Lung (tissue), 17 donors: ENCODE measurements at places on chromosomes 12 and 14. TPM values are rescaled to one million over a fixed set of nuclear protein-coding genes. Genes with fewer than 3 reads are reported as not detected.
A peak's percentile ranks its signal among the peaks of the same experiment; 100 is the strongest.

- peaks cover 8% of the 10 kb centered on the region for H3K4me1 ChIP-seq
- DNase-seq, result no peak
- H3K36me3 ChIP-seq, result no peaks in the 10 kb centered on the region
- H3K4me3 ChIP-seq, result no peak overlapping the region
Measured at GRCh38 chr12:104290855-104291254, 12.7 kb upstream of the EID3 start.

GRCh38 chr12:106046301-106046846, 92.4 kb downstream of the NUAK1 start:
- H3K27ac ChIP-seq, result no peak overlapping the region
- H3K27me3 ChIP-seq, result no peaks in the 10 kb centered on the region
- no peak for DNase-seq
- H3K36me3 ChIP-seq, result no peaks in the 10 kb centered on the region
- no peak overlapping the region for H3K4me3 ChIP-seq

DNA sequence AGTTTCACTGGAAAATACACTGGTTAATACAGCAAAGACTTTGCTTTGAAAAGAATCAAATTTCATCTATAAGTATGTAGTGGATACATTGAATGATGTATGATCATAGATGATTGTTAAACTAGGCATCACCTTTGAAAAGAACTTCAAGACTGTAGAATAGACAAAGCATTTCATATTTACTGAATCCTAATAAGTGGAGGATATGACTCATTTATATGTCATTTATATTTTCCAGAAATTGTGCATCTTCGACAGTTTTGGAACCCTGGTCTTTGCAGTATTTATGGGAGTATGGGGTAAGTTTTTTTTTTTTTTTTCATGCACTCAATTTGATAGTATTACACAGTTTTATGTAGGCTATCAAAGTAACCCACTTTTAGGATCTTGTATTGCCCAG, 161.9 kb downstream of the ANO6 start:
- no peaks in the 10 kb centered on the region for H3K4me1 ChIP-seq
- H3K4me3 ChIP-seq, result no peak overlapping the region
- no peak overlapping the region for H3K27ac ChIP-seq
- H3K27me3 ChIP-seq, result no peaks in the 10 kb centered on the region

GRCh38 chr12:125956186-125956585, 891.0 kb downstream of the AACS start:
- no peaks in the 10 kb centered on the region for H3K27me3 ChIP-seq
- no peak overlapping the region for H3K4me3 ChIP-seq
- no peaks in the 10 kb centered on the region for H3K4me1 ChIP-seq
- no peaks in the 10 kb centered on the region for H3K36me3 ChIP-seq
- H3K27ac ChIP-seq, result no peak overlapping the region
- no peak for DNase-seq

DNA sequence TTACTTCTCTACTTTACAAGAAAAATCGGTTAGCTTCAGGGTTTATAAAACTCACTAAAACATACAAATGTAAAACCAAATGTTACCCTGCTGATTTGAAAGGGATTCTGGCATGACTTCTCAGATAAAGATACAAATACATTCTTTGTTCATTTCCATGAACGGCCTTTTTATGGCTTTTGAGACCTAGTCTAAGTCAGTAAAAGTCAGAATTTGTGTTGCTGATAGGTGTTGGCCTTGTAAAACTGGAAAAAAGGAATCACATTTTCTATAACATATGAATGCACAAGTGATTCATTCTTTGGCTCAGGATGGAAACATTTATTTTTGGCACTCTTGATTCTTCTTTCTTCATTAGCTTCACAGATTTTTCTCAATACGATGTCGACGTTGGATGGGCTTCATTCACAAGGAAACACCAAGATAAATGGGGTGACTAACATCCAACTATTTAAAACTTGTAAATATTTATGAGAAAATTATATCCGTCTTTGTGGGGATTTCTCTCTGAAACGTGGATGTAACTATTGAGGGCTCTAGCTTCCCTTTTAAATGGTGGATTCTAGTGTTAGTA, 27.0 kb upstream of the CPM start:
- H3K4me3 ChIP-seq, result no peak overlapping the region
- H3K36me3 ChIP-seq, result no peaks in the 10 kb centered on the region

GRCh38 chr12:122096591-122097149, 18.1 kb downstream of the MLXIP start:
- no peaks in the 10 kb centered on the region for H3K36me3 ChIP-seq
- no peaks in the 10 kb centered on the region for H3K27me3 ChIP-seq
- peak; percentile 22 for DNase-seq
- H3K4me1 ChIP-seq, result peaks cover 72% of the 10 kb centered on the region
- H3K27ac ChIP-seq, result peak overlapping the region; percentile 92

DNA sequence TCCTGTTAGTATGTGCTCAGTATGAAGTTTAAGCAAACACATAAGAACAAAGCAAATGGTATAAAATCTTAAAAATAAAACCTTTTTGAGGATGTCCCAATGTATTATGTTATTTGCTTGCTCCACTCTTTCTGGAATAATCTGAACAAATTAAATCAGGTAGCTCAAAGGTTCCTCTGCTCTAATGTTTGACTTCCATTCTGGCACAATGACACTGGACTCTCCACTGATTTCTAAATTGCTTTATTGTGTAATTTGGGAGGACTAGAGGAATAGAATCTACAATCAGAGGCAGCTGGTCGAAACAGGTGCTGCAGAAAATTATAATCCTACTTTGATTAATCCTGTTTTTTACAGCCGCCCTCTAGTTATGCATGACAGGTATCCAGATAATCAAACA, 523.7 kb upstream of the FOXG1 start:
- H3K4me3 ChIP-seq, result no peak overlapping the region
- H3K4me1 ChIP-seq, result no peaks in the 10 kb centered on the region
- no peak for DNase-seq

- DNase-seq, result no peak
- no peak overlapping the region for H3K27ac ChIP-seq
- no peaks in the 10 kb centered on the region for H3K27me3 ChIP-seq
- H3K36me3 ChIP-seq, result no peaks in the 10 kb centered on the region
- no peaks in the 10 kb centered on the region for H3K4me1 ChIP-seq
- no peak overlapping the region for H3K4me3 ChIP-seq
Measured at GRCh38 chr12:14968478-14968877, 4.4 kb upstream of the PDE6H start.

- DNase-seq, result no peak
- no peak overlapping the region for H3K4me3 ChIP-seq
- no peak overlapping the region for H3K27ac ChIP-seq
- H3K4me1 ChIP-seq, result peaks cover 44% of the 10 kb centered on the region
Measured at GRCh38 chr14:69617796-69618195, 6.4 kb downstream of the SUSD6 start.

DNA sequence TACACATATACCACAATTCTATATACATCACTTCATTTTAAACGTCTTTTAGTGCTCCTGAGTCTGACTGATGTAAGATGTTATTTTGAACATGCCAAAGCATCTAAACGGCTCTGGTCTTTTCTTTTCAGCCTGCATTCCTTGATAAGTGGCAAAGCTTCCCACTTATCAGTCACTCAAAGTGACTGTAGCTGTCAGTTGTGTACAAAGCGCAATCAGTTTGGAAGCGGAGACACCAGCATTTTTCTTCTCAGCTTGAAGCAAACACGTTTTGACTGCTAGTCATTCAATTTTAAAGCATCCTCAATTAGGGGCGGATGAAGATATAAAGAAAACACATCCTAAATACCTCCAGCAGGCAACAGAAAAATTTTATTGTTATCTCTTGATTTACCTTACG, 226.8 kb downstream of the SOX5 start:
- H3K27ac ChIP-seq, result no peak overlapping the region
- H3K4me3 ChIP-seq, result no peak overlapping the region
- H3K27me3 ChIP-seq, result no peaks in the 10 kb centered on the region
- no peaks in the 10 kb centered on the region for H3K4me1 ChIP-seq
- H3K36me3 ChIP-seq, result no peaks in the 10 kb centered on the region
- DNase-seq, result no peak

DNA sequence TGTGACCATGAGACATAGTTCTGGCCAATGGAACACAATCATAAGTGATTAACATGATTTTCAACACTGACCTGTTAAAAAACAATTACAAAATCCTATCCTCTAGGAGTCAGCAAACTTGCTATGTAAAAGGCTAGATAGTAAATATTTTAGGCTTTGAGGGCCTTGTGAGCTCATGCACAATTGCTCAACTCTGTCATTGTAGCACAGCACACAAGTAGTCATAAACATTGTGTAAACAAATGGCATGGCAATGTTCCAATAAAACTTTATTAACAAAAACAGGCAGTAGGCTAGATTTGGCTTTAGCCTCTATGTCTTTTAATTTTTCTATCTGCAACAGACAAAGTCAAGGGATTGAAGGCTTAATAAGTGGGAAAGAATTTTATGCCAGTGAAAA, 350.7 kb downstream of the C12orf50 start:
- no peaks in the 10 kb centered on the region for H3K36me3 ChIP-seq
- no peak overlapping the region for H3K27ac ChIP-seq
- H3K4me1 ChIP-seq, result no peaks in the 10 kb centered on the region
- no peaks in the 10 kb centered on the region for H3K27me3 ChIP-seq

DNA sequence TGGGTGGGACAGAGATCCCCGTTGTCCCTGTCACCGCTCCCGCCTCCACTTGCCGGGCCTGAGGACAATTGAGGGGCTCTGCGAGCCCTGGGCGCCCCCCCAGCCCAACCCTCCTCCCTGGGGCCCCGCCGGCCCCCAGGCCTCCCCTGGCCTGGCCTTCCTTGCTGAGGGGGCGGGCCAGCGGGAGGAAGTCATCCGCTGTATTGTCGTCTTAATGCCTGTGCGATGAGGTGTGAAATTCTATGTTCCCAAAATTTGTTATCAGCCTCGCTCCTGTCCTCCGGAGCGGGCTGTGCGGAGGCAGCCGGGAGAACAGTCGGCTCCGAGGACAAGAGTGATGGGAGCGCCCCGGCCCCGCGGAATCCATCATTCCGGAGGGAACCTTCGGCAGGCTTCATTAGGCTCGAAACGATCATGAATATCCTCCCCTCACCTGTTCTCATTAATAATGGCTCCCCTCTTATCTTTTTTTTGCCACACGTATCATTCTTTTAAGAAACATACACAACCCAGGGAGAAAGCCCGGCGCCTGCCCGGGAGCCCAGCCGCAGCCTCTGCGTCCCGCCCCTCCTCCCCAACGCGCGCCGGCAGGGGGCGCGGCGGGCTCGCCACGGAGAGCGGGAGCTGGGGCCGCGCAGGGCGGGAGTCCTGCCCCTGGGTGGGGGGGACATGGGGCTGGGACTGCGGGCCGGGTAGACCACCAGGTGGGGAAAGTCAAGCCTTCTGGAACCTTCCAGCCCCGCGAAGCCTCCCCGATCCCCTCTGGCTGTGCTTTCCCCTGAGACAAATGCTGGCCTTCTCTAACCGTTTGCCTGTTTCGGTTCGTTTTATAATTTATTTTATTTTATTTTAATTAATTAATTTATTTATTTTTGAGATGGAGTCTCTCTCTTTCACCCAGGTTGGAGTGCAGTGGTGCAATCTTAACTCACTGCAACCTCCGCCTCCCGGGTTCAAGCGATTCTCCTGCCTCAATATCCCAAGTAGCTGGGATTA, 17.1 kb upstream of the DLK1 start:
- peaks cover 4% of the 10 kb centered on the region for H3K27me3 ChIP-seq
- H3K4me1 ChIP-seq, result no peaks in the 10 kb centered on the region
- DNase-seq, result peak; percentile 71
- H3K4me3 ChIP-seq, result no peak overlapping the region
- H3K27ac ChIP-seq, result no peak overlapping the region

DNA sequence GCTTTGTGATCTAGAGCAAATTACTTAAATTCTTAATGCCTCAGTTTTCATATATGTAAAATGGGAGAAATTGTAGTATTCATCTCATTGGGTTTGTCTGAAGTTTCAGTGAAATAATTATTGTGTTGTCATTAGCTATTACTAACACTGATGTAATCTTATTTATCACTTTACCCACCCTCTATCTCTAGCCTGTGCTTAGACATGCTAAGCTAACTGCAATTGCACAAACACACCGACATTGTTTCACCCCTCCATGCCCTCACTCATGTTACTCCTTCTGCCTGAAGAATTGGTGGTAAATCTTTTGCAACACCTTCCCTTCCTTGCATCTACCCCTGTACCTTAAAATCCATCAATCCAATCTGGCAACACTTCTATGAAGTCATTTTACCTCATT, 241.6 kb downstream of the BCAT1 start:
- no peak overlapping the region for H3K27ac ChIP-seq
- DNase-seq, result no peak
- H3K4me1 ChIP-seq, result peaks cover 9% of the 10 kb centered on the region
- H3K36me3 ChIP-seq, result no peaks in the 10 kb centered on the region

- no peaks in the 10 kb centered on the region for H3K36me3 ChIP-seq
- no peak overlapping the region for H3K4me3 ChIP-seq
- DNase-seq, result no peak
- H3K27ac ChIP-seq, result no peak overlapping the region
Measured at GRCh38 chr14:61599942-61600341, 95.4 kb upstream of the HIF1A start.

DNA sequence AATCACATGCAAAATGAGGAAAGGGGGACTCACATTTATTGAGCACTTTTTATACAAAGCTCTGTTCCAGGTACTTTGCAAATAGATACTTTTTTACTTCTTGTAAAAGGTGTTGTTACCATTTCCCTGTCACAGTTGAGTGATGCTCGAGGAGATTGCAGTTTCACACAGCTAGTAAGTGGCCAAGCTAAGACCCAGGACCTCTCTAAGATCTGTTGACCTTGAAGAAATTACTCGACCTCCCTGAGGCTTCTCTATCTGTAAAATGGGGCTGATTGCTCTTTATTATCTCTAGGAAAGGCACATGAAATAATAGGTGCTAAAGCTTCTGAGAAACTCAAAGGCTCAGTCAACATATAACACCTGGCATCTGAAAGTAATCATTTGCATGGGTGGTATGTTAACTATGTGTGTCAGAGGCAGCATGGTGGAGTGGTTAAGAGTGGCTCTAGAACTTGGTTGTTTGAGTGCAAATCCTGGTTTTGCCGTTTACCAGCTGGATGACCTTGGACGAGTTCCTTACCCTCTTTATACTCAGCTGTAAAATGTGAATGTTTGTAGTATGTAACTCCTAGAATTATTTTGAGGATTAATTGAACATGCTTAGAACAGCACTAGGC, 41.5 kb downstream of the IFT81 start:
- H3K4me1 ChIP-seq, result no peaks in the 10 kb centered on the region
- peak; percentile 22 for DNase-seq
- no peak overlapping the region for H3K4me3 ChIP-seq
- H3K36me3 ChIP-seq, result peaks cover 3% of the 10 kb centered on the region
- no peaks in the 10 kb centered on the region for H3K27me3 ChIP-seq

- no peak overlapping the region for H3K4me3 ChIP-seq
- peaks cover under 1% of the 10 kb centered on the region for H3K36me3 ChIP-seq
- H3K27me3 ChIP-seq, result no peaks in the 10 kb centered on the region
- peaks cover 3% of the 10 kb centered on the region for H3K4me1 ChIP-seq
Measured at GRCh38 chr12:83015390-83016217, 328.9 kb downstream of the TMTC2 start.

GRCh38 chr12:109182041-109182839, 65.9 kb downstream of the ACACB start:
- peaks cover 25% of the 10 kb centered on the region for H3K36me3 ChIP-seq
- no peaks in the 10 kb centered on the region for H3K27me3 ChIP-seq
- H3K4me3 ChIP-seq, result no peak overlapping the region
- H3K4me1 ChIP-seq, result no peaks in the 10 kb centered on the region
- no peak for DNase-seq

RFLNA gene
- 0.40 TPM for total RNA-seq

KLRC4 gene
- not detected for total RNA-seq

CEP170B gene
- total RNA-seq, result 12.1 TPM

SLC25A21 gene
- total RNA-seq, result 0.58 TPM

RASAL1 gene
- total RNA-seq, result 0.58 TPM

PLEKHG7 gene
- total RNA-seq, result 4.6 TPM

TEX22 gene
- 0.40 TPM for total RNA-seq

GNS gene
- 149 TPM for total RNA-seq

CIROP gene
- total RNA-seq, result not detected

SLC5A8 gene
- total RNA-seq, result 7.0 TPM

AMDHD1 gene
- 1.3 TPM for total RNA-seq

OR10G2 gene
- total RNA-seq, result not detected
